A549 treated with Mapracorat at 1 μM for 4 hours (cell line): ENCODE measurements at places on chromosomes 4 and X. TPM values are rescaled to one million over a fixed set of nuclear protein-coding genes. Genes with fewer than 3 reads are reported as not detected.

Gene DUSP9
- total RNA-seq, result 0.89 to 1.9 TPM (median 1.4 TPM) in 5 replicates

Gene PPP3CA
- 22.8 to 28.1 TPM (median 27.2 TPM) in 5 replicates for total RNA-seq

Gene GAB1
- total RNA-seq, result 2.0 to 3.0 TPM (median 2.0 TPM) in 5 replicates

Gene MGAT4D
- total RNA-seq, result not detected in 5 replicates

Gene CLDN24
- total RNA-seq, result not detected in 5 replicates

Gene VCX3A
- not detected in 5 replicates for total RNA-seq

Gene TEX13B
- not detected in 5 replicates for total RNA-seq

Gene S100G
- total RNA-seq, result not detected in 5 replicates

Gene STK26
- 8.0 to 10.8 TPM (median 10.6 TPM) in 5 replicates for total RNA-seq

Gene S100P
- 54.2 to 116 TPM (median 104 TPM) in 5 replicates for total RNA-seq

Gene TBX22
- not detected in 5 replicates for total RNA-seq

Gene SPANXD
- not detected in 5 replicates for total RNA-seq

Gene CLCN4
- total RNA-seq, result 3.0 to 4.9 TPM (median 3.4 TPM) in 5 replicates

Gene FAM156A
- total RNA-seq, result 12.1 to 18.2 TPM (median 12.6 TPM) in 5 replicates

Gene POU3F4
- not detected in 5 replicates for total RNA-seq

Gene RTL3
- 0.06 to 0.28 TPM (median 0.07 TPM) in 4 of 5 replicates, not detected in the other for total RNA-seq

Gene CENPVL2
- not detected in 5 replicates for total RNA-seq

Gene MAGEE2
- total RNA-seq, result not detected in 5 replicates

Gene GSX2
- not detected in 5 replicates for total RNA-seq

Gene COX7B2
- not detected in 5 replicates for total RNA-seq

Gene MAOB
- 0.13 to 0.19 TPM (median 0.16 TPM) in 4 of 5 replicates, not detected in the other for total RNA-seq

Gene INTU
- total RNA-seq, result 0.87 to 1.8 TPM (median 1.1 TPM) in 5 replicates

Gene MMRN1
- not detected in 5 replicates for total RNA-seq

Gene TCEANC
- 0.63 to 1.1 TPM (median 0.83 TPM) in 5 replicates for total RNA-seq

Gene MAML3
- 12.8 to 15.7 TPM (median 13.6 TPM) in 5 replicates for total RNA-seq

Gene SSX1
- total RNA-seq, result not detected in 5 replicates

Gene RBM47
- total RNA-seq, result 19.2 to 24.7 TPM (median 23.5 TPM) in 5 replicates

Gene ARAF
- 44.4 to 55.7 TPM (median 54.0 TPM) in 5 replicates for total RNA-seq

Gene SATL1
- not detected in 5 replicates for total RNA-seq

Gene NXF2B
- total RNA-seq, result not detected in 5 replicates

Gene TIGD2
- total RNA-seq, result 4.6 to 6.0 TPM (median 5.2 TPM) in 5 replicates

Gene MTCP1
- 15.8 to 24.0 TPM (median 18.9 TPM) in 5 replicates for total RNA-seq

Gene CISD2
- total RNA-seq, result 36.3 to 41.3 TPM (median 38.7 TPM) in 5 replicates

Gene TMSB15B
- 5.0 to 8.8 TPM (median 6.9 TPM) in 5 replicates for total RNA-seq

Gene ELOVL6
- total RNA-seq, result 15.1 to 23.0 TPM (median 17.6 TPM) in 5 replicates

Gene ATP1B4
- 0.04 TPM in 2 of 5 replicates, not detected in the others for total RNA-seq

Gene GAGE13
- total RNA-seq, result not detected in 5 replicates

Gene TRIML2
- total RNA-seq, result 41.2 to 57.0 TPM (median 45.2 TPM) in 5 replicates

Gene TRPC3
- total RNA-seq, result 0.06 to 0.12 TPM (median 0.07 TPM) in 3 of 5 replicates, not detected in the others

Gene BGN
- 0.07 to 0.08 TPM in 2 of 5 replicates, not detected in the others for total RNA-seq

Gene OCIAD1
- total RNA-seq, result 124 to 184 TPM (median 133 TPM) in 5 replicates

Gene TLR8
- total RNA-seq, result not detected in 5 replicates

Gene PDLIM3
- total RNA-seq, result 0.07 to 0.42 TPM (median 0.22 TPM) in 4 of 5 replicates, not detected in the other

Gene RPS3A
- 1,658 to 1,731 TPM (median 1,677 TPM) in 5 replicates for total RNA-seq

Gene NPY2R
- not detected in 5 replicates for total RNA-seq

Gene GYPB
- not detected in 5 replicates for total RNA-seq

Gene NR3C2
- total RNA-seq, result 0.07 TPM in 1 of 5 replicates, not detected in the others

Gene CDKL5
- total RNA-seq, result 3.8 to 6.1 TPM (median 5.5 TPM) in 5 replicates

Gene RS1
- not detected in 5 replicates for total RNA-seq

Gene FAT4
- total RNA-seq, result 1.7 to 2.7 TPM (median 2.0 TPM) in 5 replicates

Gene GRIA3
- not detected in 5 replicates for total RNA-seq

Gene PRDM5
- 3.5 to 5.4 TPM (median 4.5 TPM) in 5 replicates for total RNA-seq
